ENCODE measurements at places on chromosomes 7 and 10.
A peak's percentile ranks its signal among the peaks of the same experiment; 100 is the strongest.

- no peak for DNase-seq
These were observed 101.2 kb downstream of the RPS24 start for GRCh38 chr10:78134773-78135306.

- no peak for DNase-seq
These were observed 71.2 kb downstream of the TMEM178B start for GRCh38 chr7:141144921-141145629.

GRCh38 chr10:19332304-19332703, 283.7 kb downstream of the MALRD1 start:
- DNase-seq = no peak

- no peak for DNase-seq
These were observed 65.9 kb upstream of the PRKG1 start for GRCh38 chr10:51008346-51008745.

GRCh38 chr7:137151041-137151689, 192.4 kb downstream of the PTN start:
- DNase-seq = no peak

DNA sequence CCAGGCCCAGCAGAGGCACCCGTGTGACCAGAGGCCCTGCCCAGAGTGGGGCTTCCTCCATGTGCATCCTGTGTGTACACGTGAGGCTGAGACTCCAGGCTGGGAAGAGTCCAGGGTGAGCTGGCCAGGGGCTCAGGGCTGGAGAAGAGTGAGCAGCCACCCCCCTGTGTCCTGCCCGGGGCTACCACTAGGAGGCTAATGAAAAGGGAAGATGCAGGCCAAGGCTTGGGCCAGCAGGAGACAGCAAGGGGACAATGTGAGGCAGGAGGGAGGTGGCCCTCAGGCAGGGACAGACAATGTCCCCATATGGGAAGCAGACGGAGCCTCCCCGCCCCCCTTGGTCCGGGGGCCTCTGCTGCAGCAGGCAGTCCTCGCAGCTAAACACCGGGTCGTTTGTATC, 102.0 kb downstream of the HIF1AN start:
- DNase-seq = peak; percentile 20

DNA sequence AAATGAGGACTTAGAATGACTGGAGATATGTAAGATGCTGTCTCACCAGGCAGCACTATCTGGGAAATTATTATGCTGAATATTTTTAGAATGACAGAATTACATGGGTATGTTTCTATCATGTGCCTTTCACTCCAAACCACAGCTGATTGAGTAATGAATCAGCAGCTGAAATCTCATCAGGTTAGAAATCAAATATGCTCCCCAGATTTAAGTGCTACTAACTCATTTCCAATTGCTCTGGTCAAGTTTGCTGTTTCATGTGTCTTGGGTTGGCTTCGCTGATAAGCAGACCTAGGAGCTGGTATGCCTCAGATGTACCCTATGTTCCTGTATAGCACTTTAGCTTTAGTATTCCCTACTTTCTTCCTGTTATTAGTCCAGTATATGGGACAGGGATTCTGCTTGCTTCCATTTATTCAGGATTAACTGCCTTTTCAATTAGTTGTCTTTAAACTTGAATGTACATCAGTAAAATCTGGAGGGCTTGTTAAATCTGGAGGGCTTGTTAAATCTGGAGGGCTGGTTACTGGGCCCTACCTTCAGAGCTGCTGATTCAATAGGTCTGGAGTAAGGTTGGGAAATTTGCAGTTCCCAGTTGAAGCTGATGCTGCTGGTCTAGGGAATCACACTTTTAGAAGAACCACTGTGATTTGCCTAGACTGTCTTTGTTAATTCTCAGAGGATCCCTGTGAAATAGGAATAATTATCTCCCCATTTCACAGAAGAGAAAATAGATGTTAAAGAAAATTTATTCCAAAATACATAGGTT, 172.9 kb downstream of the DKK1 start:
- DNase-seq = no peak

- DNase-seq = no peak
These were observed 52.6 kb downstream of the SH3PXD2A start for GRCh38 chr10:103802637-103803353.

GRCh38 chr10:46096909-46097575, 51.0 kb upstream of the MSMB start:
- no peak for DNase-seq

DNA sequence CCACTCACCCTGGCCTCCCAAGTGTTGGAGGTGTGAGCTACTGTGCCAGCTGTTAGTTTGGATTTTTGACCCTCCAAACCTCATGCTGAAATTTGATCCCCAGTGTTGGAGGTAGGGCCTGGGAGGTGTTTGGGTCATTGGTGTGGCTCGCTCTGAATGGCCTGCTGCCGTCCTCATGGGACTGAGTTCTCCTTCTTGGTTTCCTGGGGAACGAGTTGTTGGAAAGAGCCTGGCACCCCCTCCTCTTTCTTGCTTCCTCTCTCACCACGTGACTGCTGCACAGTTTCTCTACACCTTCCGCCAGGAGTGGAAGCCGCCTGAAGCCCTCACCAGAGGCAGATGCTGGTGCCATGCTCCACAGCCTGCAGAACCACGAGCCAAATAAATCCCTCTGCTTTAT, 253.5 kb downstream of the PHTF2 start:
- DNase-seq = no peak

- no peak for DNase-seq
These were observed 149.6 kb upstream of the PRPS1L1 start for GRCh38 chr7:18177129-18177814.

DNA sequence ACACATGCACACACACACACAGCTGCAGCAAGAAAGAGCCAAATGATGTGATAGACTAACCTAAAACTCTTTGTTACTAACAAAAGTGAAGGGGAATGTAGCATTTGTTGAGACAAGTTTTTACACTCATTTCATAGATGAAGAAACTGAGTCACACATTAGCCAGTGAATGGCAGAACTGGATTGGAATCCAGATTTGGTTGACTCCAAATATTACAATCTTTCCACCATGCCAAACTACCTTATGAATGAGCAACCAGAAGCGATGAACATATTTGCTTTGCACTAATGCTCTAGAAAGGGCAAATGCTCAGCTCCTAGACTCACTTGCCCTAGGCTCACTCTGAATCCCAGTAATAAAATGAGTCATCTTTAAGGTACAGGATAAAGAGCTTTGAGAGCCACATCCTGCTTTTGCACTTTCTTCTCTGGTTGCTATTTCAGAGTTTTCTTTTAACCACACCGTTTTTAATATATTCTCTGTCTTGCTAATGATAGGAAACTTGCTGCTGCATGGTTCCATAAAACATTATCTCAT, 111.9 kb downstream of the GPAM start:
- no peak for DNase-seq

DNA sequence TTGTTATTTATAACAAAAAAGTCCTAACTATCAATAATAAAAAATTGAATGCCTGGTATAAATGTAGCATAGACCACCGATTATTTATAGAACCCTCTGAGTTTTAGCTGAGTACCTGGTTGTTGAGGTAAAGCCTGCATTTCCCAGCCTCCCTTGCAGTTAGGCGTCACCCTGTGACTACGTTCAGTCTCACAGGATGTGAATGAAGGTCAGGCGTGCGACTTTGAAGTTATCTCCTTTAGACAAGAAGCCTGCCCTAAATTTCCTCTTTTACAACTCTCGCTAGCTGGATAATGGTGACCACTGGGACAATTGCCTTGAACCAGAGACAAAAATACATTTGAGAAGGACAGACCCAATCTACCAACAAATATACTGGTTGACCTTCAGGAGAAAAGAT, 67.5 kb upstream of the TES start:
- no peak for DNase-seq

GRCh38 chr10:7587865-7588188, 78.9 kb downstream of the ITIH5 start:
- DNase-seq = no peak

DNA sequence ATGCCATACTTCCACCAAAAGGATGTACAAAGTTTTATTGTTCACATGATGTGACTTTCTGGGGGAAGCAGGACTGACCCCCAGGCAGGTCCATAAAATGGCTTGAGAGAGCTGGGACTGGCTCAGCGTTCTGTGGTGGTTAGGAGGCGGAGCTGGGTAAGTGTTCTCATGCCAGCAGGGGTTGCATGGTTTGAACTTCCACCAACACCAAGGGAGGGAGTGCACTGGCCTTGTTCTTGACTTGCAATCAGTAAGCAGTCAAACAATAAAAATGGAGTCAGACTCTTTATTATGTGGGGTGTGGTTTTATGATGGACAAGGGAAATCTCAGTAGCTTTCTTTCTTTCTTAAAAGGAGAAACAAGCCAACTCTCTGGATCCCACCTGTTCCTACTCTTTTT, 95.4 kb upstream of the PRR15 start:
- DNase-seq = no peak

GRCh38 chr7:47350425-47350824, 231.5 kb downstream of the TNS3 start:
- no peak for DNase-seq

GRCh38 chr10:47255866-47256265, 44.1 kb upstream of the GDF10 start:
- DNase-seq = no peak

DNA sequence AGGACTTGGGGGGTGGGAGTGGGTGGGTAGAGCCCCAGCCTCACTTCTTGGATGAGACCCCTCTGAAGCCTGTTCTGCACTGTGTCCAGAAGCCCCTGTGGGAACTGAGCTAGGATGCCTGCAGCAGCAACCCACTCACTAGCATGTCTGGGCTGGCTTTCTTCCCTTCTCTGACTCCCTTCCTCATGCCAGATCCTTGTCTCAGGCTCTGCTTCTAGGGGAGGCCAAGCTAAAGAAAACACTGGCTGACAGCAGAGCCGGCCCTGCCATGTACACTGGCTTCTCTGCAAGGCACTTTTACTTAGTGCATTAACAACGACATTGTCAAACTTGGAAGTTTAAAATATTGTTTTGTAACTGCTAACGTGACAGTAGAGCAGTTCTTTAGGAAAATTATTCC, 50.2 kb downstream of the ARHGAP22 start:
- DNase-seq = no peak

- no peak for DNase-seq
These were observed 998.1 kb downstream of the LRMDA start for GRCh38 chr10:76429368-76430060.

GRCh38 chr7:129146237-129146979, 1.9 kb downstream of the TSPAN33 start:
- DNase-seq = no peak

DNA sequence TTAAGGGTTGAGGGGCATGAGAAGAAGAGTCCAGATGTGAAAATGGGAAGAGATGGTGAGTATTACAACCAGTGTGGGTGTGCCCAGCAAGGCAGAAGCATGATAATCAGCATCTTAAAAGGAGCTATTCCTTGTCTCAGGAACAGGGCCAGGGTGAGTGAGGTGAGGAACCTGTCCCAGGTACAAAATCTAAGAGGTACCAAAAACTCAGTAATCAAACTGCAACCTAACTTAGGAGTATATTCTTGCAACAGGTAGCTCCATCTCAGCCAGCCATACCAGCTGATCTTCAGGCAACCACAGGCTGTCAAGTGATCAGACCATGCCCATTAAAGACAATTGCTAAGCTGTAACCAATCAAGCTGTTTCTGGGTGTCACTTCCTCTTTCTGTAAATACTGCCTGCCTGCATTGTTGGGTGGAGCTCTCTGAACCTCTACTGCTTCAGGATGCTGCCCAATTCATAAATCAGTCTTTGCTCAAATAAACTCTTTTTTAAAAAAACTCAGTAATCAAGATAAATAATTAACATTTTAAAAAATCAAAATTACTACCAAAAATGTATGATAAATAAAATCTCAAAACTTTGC, 7.4 kb downstream of the KEL start:
- DNase-seq = peak; percentile 46

DNA sequence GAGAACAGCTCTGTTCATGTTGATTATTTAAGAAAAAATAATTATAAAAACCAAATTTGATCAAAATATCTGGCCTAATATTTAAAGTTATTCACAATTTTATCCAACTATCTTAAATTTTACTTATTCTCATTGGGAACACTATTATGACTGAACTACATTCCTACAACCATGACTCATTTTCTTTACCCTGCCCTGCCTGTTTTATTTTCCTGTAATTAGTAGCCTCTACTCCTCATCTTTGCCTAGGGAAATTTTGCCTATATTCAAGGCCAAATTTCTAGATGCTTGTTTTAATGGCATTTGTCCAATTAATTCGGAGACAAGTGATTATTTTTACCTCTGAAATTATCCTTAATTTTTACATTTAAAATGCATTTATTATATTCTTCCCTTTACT, 289.7 kb upstream of the TMEM229A start:
- no peak for DNase-seq

GRCh38 chr7:110938165-110938564, 152.8 kb upstream of the LRRN3 start:
- DNase-seq = no peak

- no peak for DNase-seq
These were observed 200.0 kb downstream of the GFRA1 start for GRCh38 chr10:116073001-116073400.

DNA sequence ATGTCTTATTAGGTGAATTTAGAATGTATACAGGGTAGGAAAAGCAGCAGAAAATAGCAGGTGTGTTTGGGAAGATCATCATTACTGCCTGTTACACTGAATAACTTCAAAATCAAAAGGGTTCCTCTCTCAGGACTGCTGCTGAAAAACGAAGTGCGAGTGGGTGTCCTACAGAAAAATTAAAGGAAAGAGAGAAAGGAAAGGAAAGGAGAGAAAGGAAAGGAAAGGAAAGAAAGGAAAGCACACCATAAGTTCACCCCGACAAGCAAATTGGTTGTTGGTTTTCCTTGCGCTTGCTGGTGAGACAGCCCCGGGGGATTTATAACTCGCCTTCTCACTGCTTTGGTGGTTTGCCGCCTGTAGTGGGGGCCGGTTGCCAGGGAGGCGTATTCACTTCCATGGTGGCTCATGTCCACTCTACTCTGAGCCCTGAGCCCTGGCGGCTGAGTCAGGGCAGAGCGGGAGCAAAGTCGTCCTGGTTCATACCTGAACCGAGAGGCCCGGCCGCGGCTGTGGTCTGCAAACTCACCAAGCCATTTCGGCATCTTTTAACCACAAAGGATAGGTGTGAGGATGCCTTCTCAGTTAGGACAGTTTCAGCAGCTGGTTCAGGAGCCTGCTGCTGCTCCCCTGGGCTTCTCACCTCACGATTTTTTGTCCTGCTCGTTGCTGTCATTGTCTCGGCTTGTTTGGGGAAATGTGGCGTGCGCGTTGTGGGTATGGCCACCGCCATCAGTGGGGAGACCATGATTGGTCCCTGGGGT, 26.1 kb downstream of the INPP5A start:
- DNase-seq = no peak
